ENCODE measurements at places on chromosomes 3 and 15.
A peak's percentile ranks its signal among the peaks of the same experiment; 100 is the strongest.

DNA sequence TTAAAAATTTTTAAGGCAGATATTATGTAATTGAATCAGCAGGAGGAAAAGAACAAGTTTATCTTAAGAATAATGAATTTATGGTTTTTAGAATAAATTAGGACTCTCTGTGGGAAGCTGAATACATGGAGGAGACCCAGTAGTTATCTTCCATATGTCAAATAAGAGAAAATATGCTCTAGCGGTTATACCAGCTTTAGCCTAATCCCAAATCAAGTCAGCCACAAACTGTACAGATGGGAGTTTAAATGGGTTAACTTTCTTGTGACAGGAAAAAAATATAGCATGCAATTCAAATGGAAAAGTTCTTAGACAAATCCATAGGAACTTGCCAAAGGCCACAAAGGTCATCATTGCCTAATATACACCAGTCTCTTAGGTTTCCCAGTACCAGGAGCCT is 84.3 kb downstream of the TTBK2 start:
- no peak for DNase-seq

GRCh38 chr15:36024031-36024688 is 478.2 kb upstream of the DPH6 start:
- peak; percentile 28 for DNase-seq

- DNase-seq = no peak
Observed at GRCh38 chr15:60903211-60903610, 325.9 kb downstream of the RORA start.

DNA sequence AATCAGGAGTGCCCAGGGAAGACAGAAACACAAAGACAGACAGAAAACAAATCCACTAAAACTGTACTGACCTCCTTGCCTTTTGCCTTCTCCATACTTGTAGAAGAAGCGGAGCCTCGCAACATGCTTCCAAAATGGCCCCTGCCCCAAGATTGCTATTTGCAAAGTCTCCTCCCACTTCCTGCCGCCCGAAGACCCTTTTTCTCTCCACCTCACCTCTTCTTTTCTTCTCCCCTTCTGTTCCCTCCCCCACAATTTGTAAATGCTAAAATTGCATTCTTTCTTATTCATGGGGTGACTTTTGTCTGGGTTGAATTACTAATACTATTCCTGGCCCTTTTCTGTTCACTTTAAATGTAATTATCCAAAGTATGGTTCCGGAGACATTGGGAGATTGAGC is at the start of gene DPPA4:
TSS of gene DPPA4 (minus strand) at position 154 of the 400 bp plus-strand sequence. CDS start at position 125, 29 bp downstream.
- no peak for DNase-seq

DNA sequence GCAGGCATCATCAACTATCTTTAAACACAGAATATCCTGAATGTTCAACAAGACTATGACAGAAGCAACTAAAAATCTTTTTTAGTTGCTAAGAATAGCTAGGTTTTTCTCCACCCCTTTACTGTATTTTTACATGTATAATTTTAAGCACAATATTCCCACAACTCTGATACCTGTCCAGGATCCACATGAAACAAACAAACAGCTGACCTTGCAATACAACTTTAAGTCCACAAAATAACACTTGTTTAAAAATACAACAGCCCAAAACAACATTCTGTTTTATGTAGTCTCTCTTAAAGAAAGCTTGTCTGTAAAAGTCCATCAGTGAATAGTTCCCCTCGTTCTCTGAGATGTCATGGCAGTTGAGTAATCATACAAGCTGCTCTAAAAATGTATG is 41.1 kb downstream of the IFT57 start:
- no peak for DNase-seq

DNA sequence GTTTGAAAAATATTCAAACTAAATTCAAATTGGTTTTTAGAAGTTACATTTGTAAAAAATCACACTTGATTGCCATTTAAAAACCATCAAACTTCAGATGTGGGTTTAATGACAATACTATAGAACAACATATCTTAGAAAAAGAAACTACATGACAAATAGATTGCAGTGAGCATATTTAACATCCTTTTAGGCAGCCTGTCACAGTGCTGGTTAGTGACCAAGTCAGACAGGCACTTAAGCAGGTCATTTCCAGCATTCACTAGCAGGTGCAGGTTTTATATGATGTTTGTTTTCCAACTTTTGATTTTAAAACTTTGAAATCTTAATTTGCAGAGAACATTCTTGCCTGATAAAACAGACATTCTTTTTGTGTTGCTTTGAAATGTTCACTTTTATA is 115.7 kb downstream of the MBNL1 start:
- no peak for DNase-seq

DNA sequence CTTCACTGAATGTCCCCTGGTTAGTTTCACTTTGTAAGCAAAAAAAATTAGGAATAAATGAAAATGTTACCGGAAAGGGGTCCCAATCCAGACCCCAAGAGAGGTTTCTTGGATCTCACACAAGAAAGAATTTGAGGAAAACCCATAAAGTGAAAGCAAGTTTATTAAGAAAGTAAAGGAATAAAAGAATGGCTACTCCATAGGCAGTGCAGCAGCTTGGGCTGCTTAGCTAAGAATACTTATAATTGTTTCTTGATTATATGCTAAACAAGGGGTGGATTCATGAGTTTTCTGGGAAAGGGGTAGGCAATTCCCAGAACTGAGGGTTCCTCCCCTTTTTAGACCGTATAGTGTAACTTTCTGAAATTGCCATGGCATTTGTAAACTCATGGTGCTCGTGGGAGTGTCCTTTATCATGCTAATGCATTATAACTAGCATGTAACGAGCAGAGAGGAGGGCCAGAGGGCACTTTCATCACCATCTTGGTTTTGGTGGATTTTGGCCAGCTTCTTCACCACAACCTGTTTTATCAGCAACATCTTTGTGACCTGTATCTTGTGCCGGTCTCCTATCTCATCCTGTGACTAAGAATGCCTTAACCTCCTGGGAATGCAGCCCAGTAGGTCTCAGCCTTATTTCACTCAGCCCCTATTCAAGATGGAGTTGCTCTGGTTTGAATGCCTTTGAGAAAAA is 41.0 kb upstream of the CMSS1 start:
- DNase-seq = no peak

GRCh38 chr3:128483657-128484403 is 9.2 kb downstream of the GATA2 start:
- peak; percentile 30 for DNase-seq

DNA sequence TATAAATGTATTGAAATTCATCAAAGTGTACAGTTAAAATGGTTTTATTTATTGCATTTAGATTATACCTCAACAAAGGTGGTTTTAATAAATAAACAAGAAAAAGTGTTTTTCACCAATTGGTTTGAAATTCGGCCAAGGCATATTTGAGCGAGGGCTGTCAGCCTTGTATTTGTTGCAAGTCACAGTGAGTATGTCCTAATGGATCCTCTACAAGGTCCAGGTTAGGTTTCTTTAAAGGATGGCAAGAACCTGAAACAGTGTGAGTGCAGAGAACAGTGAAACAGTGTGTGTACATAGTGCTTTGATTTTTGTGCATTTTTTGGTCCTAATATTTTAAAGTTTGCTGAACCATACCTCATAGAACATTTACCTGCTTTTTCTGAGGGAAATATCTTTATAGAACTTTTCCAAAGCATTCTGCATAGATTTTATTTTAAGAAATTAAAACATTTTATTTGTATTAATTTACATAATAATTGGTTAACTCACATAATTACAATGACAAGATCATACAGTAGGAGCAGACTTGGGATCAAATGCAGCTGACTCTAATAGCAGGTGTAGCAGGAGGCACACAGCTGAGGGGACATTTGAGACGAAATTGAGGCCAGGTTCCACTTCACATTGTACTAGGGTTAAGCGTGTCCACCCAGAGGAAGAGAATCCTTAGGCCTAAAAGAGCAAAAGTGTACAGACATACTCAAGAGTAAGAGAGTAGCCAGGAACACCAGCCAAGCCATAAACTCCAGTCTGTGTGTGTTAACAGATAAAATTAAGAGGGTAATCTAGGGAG is 428.8 kb upstream of the TPRG1 start:
- no peak for DNase-seq

- no peak for DNase-seq
Observed at GRCh38 chr3:126465928-126466544, 9.7 kb downstream of the ZXDC start.

- no peak for DNase-seq
Observed at GRCh38 chr3:67578416-67578815, 76.0 kb downstream of the SUCLG2 start.

DNA sequence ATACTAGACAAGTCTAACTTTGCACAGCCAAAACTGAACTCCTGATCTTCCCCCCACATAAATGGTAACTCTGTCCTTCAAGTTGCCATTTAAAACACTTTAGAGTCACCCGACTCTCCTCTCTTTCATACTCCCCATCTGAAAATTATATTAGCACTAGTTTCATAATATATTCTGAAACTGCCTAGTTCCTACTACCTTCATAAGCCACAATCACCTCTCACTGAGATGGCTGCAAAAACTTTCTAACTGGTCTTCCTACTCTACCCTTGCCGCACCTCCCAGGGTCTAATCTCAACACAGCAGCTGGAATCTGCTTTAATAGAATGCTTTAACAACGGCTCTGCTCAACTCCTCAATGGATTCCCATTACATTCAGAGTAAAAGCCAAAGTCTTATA is 55.0 kb downstream of the GLB1 start:
- DNase-seq = no peak

GRCh38 chr3:180063783-180064182 is 27.0 kb upstream of the PEX5L start:
- no peak for DNase-seq

DNA sequence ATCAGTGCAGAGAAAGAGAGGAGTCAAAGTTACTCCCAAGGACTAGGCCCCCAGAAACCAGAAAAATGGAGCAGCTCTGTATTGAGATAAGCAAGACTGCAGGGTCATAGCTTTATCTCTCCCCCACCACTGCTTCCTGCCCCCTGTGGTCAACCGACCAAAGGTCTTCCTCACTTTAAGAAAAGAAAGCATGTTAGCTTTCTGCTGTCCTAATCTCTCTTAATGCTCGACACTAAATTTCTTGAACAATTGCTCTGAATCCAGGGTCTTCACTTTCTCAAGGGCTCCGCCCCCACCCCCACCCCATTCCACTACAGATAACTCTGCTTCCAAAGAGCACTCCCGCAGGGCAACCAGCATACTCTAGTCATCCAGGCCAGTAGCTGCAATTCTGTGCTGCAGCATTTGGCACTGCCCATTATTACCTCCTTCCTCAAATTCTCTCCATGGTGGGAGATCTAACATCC is 31.9 kb downstream of the TNIK start:
- no peak for DNase-seq

DNA sequence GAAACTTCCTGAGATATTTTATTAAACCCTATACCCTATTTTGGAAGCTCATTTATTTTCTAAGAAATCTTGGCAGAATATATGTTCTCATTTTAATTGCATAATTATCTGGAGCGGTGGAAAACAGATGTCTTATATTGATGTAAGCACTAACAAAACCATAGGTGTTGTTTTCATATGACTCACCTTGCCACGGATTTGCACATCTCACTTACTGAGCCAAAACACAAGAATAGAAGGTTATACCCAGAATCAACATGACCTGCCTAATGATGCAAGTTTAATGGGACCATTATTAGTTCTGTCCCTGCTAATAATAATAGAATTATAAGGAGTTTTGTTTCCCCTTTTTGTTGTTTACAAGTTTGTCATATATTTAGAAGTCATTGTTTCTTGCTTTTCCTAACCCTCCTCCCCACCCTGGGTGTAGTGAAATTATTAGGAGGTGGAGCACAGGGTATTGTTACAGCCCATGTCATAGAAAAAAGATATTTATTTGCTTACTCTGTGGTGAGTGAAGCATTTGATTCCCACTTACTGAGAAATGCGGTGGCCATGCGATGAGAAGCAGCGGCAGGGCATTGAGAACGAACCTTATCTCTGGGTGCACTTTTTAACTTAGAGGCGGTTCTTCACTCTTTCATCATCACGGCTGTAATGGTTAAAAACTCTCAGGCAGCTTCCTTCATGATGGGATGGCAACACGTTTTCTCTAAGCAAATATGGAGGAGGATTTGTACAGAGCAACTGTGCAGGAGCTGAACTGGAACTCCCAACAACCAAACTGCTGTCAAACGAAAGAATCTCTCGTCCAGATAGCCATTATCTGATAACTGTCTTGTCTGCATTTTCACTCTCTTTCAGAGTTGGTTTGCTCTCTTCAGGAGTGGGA is 521 bp downstream of the IL5RA start:
- DNase-seq = no peak

- DNase-seq = no peak
Observed at GRCh38 chr3:58900386-58900785, 149.4 kb downstream of the CFAP20DC start.

DNA sequence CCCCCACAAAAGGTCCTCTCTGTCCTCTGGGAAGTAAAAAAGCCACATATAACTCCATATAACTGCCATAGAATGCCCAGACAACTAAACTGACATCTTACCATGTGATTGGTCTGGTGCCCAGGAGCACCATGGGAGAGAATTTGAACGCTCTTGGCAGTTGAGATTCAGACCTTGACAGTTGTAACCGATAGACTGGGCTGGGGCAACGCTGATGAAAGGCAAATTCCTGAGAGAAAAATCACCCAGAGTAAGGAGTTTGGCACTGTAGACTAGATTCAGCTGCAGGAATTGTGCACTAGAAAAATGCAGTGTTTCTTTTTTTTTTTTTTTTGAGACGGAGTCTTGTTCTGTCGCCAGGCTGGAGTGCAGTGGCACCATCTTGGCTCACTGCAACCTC is 240.5 kb downstream of the SOX2 start:
- DNase-seq = no peak

- no peak for DNase-seq
Observed at GRCh38 chr3:89808680-89809197, 701.3 kb downstream of the EPHA3 start.

DNA sequence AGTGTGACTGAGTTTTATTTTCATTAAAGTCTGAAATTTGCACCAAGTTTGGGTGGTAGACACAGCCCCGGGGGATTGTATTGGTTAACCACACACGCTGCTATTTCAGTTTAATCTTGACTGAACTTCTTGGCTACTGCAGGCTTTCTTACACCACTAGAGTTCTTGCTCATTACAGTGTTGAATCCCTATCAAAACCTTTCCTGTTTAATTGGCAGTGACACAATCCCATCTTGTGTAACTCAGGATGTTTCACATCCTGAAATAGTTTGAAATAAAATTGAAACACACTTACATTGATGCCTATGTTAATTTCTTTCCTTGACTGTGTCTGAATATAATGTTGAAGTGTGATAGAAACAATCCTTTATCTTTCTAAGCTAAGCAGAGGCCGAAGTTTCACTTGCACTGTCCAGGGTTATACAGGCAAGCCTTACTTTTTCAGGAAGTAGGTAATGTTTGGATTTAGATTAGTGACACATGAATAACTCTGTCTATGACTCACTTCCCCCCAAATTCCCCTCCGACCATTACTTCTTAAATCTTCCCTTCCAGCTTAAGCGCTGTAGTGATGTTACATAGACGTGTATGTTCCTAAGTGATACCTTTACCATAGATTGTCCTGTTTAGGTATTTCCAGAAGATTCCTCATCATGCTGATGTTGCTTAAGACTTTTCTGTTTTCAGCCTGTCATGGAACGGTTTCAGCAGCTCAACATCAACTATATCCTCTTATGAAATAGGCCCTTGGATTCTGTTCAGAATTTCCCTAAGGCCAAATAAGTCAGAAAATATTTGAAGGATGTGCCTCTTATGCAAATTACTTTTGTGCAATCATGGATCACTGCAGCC is 16.8 kb downstream of the ATG7 start:
- no peak for DNase-seq

All from left ventricle myocardium superior (tissue), 1 donor.